ENCODE measurements at places on chromosomes 7 and 10.

DNA sequence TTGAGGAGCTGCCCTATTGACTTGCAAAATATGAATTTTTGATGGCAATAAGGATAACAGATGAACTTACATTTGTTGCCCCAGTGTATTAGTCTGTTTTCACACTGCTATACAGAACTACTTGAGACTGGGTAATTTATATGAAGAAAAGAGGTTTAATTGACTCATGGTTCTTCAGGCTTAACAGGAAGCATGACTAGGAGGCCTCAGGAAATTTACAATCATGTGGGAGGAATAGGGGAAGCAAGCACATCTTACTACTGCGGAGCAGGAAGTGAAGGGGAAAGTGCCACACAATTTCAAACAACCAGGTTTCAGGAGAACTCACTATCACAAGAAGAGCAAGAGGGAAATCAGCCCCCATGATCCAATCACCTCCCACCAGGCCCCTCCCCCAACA, 57.9 kb downstream of the ZNF22 start:
- no peak for DNase-seq

- no peak for DNase-seq
Observed at GRCh38 chr10:31030800-31031199, 865 bp downstream of the ZNF438 start.

DNA sequence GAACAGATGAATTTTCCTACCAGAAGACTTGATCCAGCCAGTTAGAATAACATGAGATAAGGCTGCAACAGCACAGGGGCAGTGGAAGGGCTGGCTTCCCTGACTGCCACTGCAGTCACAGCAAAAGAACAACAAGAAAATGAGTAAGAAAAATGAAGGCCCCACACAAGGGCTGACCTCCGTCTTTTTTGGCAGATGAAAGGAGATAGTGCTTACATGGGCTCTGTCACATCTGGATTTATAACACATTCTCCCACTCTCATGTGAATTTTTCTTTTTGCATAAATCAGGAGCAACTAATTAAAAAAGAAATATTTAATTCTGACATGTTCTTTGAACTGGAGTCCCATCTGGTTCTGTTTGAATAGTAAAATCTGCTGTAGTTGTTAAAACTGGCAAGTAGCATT, 99.6 kb downstream of the NRP1 start:
- DNase-seq: no peak

DNA sequence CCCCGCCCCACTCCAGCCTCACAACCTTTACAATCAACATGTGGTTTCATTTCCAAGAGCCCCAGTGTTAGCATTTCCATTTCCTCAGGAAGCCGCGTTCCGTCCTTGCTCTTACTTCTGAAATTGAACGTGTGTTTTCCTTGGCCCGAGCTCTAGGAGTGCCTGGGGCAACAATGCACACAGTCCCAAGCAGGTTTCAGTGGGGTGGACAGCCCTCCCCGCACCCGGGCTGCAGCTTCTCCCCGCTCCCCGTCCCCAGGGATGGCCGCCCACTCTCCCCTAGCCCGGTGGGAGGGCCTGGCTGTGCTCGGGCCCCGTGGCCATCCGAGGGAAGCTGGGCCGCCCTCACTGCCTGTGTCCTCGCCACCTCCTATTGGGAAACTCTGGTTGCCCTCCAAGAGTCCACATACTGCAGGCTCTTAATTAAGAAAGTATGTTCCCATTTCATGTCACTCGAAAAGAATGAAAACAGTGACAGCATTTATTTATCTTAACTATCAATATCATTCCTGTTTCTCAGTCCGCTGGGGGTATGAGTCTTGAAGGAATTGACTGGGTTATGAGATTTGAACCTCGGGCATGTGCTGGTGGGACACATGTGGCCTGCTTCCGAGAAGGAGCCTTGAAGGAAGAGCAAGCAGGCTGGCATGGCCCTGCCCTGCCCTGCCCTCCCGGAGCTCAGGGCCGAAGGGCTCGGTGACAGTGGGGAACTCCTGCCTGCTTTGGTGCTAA, 163.8 kb downstream of the GRK5 start:
- no peak for DNase-seq

DNA sequence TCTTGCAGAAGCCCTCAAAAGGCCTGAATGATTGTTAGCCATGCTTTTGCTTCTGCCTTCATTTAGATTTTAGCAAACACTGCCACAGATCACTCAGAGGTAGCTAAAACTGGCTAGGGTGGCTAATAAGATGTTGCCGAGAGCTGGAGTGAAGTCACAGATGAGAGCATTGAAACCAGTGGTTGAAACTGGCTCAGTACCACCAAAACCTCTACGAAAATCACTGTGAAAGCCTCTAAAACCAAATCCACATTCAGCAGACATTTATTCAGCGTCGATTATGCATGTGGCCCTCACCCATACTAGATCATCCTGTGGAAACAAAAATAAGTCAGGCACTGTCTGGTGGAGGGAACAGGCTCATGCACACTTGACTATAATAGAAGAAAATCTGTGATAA, 50.8 kb downstream of the PIK3CG start:
- no peak for DNase-seq

- no peak for DNase-seq
Observed at GRCh38 chr10:17213646-17214349, 12.3 kb upstream of the TRDMT1 start.

GRCh38 chr10:1114315-1114714, 58.1 kb downstream of the WDR37 start:
- no peak for DNase-seq

GRCh38 chr7:46752881-46753366, 829.0 kb downstream of the TNS3 start:
- no peak for DNase-seq

- no peak for DNase-seq
Observed at GRCh38 chr7:107661081-107661864, 645 bp downstream of the SLC26A4 start.

GRCh38 chr10:114541081-114541796, 116.8 kb downstream of the ABLIM1 start:
- peak; percentile 29 for DNase-seq

- no peak for DNase-seq
Observed at GRCh38 chr10:103736763-103737162, 118.6 kb downstream of the SH3PXD2A start.

DNA sequence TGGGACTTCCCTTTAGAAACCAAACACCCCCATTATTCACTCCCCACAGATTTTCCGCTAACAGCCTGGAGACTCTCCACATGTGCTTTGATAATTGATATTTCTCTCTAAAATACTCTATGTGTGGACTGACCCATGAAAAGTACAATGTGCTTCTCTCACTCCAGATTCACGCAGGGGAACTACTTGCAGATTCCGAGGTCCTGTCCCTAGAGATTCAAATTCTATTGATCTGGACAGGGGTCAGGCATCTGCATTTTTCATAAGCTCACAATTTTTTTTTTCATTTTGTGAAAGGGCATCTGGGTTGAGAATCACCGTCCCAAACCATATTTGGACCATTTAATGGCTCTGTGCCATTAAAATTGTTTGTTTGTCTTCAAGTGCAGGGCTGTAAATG, 98.7 kb downstream of the CALCR start:
- DNase-seq: no peak

DNA sequence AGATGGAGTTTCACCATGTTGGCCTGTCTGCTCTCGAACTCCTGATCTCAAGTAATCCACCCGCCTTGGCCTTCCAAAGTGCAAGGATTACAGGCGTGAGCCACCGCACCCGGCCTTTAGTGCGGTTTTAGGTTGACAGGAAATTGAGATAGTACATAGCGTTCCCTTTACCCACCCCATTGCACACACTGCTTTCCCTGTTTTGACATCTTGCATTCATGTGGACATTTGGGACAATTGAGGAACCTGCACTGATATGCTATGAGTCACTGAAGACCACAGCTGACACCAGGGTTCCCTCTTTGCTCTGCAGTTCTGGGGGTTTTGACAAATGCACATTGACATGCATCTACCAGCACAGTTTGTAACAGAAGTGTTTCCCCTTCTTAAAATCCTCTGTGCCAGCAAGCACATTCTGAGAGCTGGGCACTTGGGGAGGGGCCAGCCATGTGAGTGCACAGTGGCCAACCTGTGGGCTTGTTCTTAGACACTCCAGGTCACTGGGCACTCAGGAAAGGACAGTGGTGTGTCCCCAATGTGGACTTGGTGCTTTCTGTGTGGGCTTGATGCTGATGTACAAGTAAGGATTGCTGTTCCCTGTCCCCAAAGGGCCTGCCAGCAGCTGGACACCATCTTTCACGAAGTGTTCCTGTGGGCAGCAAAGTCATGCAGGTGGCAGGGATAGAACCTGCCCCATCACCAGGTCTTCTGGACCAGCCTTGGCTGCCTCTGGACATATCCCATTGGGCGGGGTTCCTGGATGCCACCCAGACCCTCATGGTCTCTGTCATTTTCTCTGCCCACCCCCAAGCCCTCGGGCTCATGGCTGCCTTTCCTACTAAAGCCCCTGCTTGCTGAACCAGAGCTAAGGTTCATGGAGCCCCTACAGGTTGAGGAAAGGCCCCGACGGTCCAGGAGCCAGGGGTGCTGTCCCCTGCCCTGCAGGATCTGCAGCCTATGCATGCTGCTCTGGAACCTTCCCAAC, 579.8 kb downstream of the GLRX3 start:
- no peak for DNase-seq

- DNase-seq: no peak
Observed at GRCh38 chr7:150831851-150832250, 20.5 kb upstream of the AOC1 start.

DNA sequence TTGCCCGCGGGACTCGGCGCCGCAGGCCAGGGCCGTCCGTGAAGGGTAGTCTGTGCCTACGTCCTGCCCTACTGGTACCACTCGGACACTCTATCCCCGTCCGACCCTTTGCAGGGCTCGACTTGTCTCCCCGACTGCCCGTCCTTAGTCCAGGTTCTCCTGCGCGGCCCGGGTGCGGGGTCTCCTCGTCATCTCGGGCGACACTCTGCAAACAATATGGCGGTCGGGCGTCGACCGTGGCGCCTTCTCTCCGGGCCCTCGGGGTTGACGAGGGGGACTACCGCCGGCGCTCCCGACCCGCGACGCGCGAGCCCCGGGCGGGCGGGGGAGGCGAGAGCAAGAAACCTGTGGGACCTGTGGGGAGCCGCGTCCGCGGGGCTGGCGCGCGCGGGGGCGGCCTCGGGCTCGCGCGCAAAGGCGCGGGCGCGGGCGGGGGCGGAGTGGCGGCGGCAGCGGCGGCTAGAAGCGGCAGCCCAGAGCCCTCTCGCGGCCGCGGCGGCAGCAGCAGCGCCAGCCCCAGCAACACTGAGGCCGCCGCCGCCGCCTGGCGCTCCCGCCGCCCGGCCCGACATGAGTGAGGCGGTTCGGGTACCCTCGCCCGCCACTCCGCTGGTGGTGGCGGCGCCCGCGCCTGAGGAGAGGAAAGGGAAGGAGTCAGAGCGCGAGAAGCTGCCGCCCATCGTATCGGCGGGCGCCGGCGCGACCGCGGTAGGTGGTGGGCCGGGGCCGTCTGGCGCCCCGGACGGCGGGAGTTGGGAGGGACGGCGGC, at the start of gene HECTD2:
Gene HECTD2 (plus strand): TSS at position 476 of the 769 bp plus-strand sequence. CDS start 95 bp downstream, at position 571.
- peak; percentile 66 for DNase-seq

GRCh38 chr10:88259381-88259780, 323.7 kb downstream of the RNLS start:
- DNase-seq: no peak

DNA sequence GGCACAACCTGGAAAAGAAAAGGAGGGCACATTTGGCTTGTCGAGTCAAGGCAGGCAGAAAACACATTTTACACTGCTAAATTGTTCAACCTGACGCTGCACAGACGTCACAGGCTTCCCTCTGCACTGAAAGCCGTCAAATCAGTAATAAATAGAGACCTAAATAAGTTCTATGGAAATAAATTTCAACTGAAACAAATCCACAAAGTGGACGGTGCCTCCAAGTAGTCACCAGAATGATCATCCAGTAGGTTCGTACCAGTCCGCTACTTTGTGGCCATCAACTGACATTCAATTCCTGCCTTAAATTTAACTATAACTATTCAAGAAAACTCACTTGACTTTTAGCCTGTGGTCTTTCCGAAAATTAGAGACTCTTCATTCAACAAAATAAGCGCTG, 49.0 kb downstream of the NPVF start:
- DNase-seq: no peak

DNA sequence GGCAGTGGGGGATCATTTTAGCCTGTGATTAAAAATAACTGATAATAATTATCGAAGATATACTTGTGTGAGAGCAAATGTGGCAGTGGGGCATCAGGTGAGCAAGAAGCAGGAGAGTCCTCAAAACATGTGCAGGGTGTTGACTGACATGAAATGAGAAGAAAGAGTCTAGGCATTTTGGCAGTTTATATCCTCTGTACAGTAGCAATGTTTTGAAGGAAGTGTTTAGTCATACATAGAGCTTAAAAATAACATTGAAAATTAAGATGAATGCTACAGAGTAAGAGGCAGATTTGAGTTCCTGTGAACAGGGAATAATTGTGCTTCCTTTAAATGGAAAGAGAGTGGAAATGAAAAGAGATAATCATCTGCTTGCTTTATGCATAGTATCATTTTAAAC, 47.4 kb downstream of the VPS50 start:
- DNase-seq: no peak

DNA sequence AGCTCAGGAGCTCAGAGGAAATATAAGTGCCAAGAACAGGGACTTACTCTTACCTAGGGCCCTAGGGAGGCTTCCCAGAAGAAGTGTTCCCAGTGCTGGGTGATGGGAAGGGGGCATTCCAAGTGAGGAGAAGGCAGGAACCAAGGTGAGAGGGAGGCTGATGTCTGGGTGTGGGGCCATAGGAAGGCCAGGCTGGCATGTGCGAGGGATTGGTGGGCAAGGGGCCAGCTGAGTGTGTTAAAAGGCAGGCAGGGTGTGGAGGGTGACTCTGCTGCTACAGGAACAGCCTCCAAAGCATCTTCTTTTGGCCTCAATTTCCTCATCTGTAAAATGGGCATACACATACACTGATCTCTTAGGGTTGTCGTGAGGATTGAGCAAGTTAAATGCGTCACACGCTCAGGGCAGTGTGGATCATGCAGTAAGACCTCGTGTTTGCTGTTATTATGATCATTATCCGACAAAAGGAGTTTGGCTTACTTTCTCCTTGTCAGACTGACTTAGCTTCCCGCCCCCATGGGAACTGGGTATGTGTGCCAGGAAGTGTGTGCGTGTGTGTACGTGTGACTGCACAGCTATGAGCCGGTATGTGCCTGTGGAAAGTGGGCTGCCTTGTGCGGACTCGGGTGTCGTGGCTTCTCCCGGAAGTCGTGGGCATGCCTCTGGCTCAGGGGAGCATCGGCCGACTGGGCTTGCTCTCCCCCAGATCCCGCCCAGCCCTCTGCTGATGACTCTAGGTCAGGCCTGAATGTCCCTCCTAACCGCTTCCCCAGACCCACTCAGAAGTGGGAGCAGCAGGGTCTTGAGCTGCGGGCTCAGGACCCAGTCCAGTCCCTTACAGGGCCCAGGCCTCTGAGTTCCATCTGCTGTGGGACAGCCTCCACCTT, 59.6 kb downstream of the NEURL1 start:
- no peak for DNase-seq

DNA sequence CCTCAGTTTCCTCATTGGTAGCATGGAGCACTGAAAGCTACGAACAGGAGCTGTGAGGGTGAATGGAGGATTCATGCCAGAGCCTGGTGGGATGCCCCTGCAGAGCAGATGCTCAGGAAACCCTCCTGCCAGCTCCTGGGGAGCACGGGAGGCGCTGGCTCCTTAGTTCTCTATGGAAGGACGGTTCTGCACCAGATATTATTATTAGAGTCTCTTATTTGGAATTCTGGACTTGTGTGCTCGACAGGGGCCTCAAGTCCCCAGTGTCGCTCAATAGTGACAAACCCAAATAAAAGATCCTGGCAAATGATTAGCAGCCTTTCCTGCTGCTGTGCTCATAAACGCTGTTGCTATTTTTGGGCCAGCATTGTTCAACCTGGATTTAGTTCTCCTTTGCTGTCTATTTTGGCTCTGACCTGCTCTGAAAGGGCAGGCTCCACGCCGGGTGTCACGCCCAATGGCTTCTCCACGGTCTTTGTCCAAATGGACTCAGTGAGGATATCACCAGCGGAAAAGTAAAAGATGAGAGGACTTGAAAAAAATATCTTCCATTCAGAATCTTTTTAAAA, 23.0 kb upstream of the KLF6 start:
- DNase-seq: no peak

All from stimulated activated CD8-positive, alpha-beta memory T cell treated with anti-CD3 and anti-CD28 coated beads, Interleukin-4, amount 100 ng/mL, for 4 hours (primary cell).